T-helper 17 cell (primary cell): ENCODE measurements at places on chromosomes 6 and 20.

GRCh38 chr6:139736325-139736906 lies 362.0 kb upstream of the CITED2 start:
- DNase-seq: no peak

DNA sequence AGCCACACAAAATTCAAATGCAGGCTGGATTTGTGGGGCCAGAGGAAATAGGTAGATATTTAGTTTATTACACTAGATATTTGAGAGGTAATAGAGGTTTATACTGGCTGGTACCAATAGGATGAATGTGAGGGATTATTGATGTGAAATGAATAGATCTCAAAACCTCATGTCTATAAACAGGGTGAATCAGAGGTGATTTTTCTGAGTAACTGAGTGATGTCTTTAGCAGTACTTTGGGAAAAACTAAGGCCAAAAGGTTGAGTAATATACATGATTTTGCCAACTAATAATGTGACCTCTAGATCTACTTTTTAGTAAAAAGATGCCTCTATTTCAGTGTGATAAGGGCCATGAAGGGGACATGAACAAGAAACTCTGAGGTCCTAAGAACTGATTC lies 86.8 kb downstream of the HAO1 start:
- no peak for DNase-seq

DNA sequence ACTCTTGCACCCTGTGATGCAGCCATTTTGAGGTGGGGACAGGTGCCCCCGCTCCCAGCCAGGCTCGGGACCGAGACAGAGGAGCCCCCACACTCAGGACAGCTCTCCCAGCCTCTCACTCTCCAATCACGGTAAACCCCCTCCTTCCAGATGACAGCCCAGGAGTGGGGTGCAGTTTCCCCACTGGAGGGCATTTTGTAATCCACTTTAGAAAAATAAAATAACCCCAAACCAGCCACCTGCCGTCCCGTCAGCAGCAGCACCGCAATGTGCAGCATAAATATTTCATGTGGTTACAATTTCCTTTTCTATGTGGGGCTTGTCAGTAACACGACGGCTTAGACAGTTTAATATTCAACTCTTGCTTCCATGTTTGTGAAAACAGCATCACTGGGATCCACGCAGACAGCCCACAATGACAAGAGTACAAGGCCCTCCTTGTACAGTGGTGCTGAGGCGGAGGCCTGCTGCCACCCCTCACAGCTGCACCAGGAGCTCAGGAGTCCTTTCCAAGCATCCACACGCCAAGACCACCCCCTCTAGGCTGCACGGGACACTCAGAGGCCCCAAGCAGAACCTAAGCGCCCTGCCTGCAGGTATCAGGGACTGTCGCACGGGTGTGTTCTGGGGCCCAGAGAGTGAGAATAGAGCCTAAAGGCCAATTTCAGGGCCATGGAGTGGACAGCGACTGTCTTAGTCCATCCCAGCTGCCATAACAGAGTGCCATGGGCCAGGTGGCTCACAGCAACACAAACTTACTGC lies 116.7 kb downstream of the JPH2 start:
- peak; percentile 37 for DNase-seq

GRCh38 chr20:1469306-1469905 lies 2.8 kb upstream of the NSFL1C start:
- no peak for DNase-seq

GRCh38 chr20:48875233-48875913 lies 46.1 kb upstream of the ARFGEF2 start:
- DNase-seq: no peak

- no peak for DNase-seq
These were observed 131.8 kb upstream of the BEND3 start for GRCh38 chr6:107246972-107247615.

GRCh38 chr20:688809-689212 lies 13.2 kb upstream of the SCRT2 start:
- DNase-seq: no peak

- DNase-seq: no peak
These were observed 88.8 kb downstream of the YTHDF1 start for GRCh38 chr20:63126876-63127699.

GRCh38 chr6:53584726-53585125 lies 39.8 kb upstream of the GCLC start:
- no peak for DNase-seq

GRCh38 chr6:128836761-128837160 lies 46.2 kb upstream of the LAMA2 start:
- no peak for DNase-seq

GRCh38 chr6:155628306-155628705 lies 172.7 kb upstream of the NOX3 start:
- DNase-seq: no peak

DNA sequence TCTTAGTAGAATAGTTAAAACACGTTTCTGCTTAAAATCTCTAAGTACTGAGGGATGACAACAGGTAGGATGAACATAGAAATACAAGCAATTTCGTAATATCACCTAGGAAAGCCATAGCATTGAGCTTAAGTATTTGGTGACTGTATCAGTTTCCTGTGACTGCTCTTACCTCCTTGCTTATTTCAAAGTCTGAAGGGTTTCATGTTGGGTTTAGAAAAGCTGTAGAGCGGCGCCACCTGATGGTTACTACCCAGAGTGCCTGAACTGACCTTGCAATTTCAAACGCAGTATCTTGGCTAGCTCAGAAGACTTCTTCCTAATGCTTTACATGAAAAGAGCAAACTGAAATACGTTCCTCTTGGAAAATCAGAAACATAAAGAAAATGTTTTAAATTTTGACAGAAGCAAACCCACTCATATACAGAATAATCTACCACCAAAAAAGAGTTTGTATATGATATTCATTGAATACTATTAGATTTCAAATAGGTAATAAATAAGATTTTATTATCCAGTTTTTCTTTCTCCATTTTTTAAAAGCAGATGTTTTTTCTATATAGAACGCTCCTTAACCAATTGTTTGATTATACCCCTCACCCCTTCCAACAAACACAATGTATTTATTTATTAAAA lies 82.3 kb upstream of the RIPOR2 start:
- peak; percentile 65 for DNase-seq

GRCh38 chr6:162711376-162711775 lies 16.2 kb downstream of the PRKN start:
- DNase-seq: no peak

- peak; percentile 50 for DNase-seq
These were observed 161.8 kb upstream of the SCGN start for GRCh38 chr6:25490018-25490801.

GRCh38 chr6:142892254-142893021 lies 52.5 kb downstream of the HIVEP2 start:
- no peak for DNase-seq

GRCh38 chr6:134394208-134394607 lies 76.3 kb upstream of the SGK1 start:
- no peak for DNase-seq

DNA sequence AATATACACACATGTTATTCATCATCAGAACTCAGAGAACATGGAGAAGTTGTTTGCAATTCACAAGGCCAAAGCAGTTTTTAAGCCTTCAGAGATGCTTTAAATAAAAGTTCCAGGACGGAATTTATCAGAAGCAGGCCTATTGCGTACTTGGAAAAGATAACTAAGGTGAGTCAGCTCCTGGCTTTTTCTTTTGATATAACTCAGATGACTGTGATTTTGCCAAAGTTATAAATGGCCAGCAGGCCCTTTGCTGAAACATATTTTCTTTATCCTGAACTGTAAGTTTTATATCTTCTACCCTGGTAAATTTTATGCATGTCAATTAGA lies 55.0 kb upstream of the PLCB1 start:
- DNase-seq: no peak

DNA sequence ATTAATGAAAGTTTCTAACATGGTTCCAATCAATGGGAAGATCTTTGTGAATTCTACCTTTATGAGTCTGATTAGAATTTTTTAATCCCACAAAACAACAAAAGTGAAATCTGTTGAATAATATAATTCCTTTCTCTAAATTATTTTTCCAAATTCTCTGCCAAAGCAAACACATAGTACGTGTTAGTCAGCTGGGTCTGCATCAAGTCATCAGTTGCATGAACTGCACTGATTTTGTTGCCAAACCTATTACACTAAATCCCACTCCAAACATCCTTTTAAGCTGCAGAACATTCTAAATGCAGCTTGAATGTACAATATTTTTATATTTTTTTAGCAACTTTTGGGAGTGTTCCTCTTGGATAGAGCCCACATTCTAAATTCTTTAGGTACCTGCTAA lies 199.0 kb upstream of the HSF2 start:
- no peak for DNase-seq

GRCh38 chr6:126662966-126663365 lies 323.1 kb downstream of the CENPW start:
- no peak for DNase-seq

- DNase-seq: no peak
These were observed 1707.8 kb downstream of the GRIK2 start for GRCh38 chr6:103101267-103101666.

DNA sequence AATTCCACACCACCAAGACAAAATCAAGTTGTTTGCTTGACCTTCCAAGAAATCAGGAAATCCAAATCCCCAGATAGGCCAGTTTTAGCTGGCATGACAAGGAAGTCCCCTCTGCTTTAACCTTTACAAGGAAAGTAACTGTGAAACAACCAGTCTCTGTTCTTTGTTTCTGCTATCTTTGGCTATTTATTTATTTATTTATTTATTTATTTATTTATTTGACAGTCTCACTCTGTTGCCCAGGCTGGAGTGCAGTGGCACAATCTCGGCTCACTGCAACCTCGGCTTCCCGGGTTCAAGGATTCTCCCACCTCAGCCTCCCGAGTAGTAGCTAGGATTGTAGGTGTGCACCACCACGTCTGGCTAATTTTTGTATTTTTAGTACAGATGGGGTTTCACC lies 14.5 kb upstream of the GMNN start:
- no peak for DNase-seq

DNA sequence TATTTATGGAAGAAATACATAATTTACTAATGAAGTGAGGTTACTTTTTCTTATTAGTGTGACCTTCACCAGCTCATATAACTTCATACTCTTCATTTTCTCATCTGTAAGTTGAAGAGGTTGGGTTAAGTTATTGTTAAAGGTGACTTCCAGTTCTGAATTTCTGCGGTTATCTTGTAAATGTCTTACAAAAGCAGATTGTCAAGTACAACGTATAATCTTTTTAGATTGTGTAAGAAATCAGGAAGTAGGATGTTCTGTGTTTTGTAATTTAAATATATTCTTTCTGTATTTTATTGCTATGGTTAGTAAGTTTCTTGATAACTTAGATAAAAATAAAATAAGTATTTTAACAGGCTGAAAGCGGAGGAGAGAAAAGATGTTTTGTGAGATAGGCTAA lies 12.0 kb downstream of the WTAP start:
- DNase-seq: no peak

GRCh38 chr6:15780437-15780836 lies 117.6 kb upstream of the DTNBP1 start:
- no peak for DNase-seq

DNA sequence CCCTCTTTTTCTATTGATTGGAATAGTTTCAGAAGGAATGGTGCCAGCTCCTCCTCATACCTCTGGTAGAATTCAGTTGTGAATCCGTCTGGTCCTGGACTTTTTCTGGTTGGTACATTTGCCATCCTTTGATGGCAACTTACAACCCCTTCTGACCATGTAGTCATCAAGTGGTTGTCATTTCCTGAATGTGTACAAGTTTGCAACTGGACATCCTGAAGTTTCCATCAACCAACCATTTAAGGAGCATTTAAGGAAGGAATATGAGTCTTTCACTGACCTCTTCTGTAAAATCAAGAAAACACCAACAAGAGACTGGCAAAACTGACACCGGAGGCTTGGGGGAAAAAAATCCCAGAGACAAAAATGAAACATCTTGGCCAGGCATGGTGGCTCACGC lies 97.4 kb downstream of the RIN2 start:
- no peak for DNase-seq

DNA sequence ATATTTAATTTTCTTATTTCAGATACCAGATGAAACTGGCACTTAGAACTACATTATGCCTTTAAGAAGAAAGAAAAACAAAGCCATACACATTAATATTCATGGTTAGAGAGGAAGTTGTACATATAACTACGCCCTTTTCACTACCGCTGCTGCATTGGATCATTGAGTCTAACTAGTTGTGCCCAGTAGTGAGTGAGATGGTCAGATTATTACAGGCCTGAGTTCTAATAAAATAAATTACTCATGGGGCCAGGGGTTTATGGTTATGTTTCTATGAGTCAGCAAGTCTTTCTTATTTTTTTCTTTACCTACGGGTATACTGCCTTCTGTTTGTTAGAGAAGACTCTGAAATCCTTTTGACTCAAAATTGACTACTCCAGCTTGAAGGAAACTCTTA lies 11.5 kb downstream of the RIOK1 start:
- DNase-seq: no peak

DNA sequence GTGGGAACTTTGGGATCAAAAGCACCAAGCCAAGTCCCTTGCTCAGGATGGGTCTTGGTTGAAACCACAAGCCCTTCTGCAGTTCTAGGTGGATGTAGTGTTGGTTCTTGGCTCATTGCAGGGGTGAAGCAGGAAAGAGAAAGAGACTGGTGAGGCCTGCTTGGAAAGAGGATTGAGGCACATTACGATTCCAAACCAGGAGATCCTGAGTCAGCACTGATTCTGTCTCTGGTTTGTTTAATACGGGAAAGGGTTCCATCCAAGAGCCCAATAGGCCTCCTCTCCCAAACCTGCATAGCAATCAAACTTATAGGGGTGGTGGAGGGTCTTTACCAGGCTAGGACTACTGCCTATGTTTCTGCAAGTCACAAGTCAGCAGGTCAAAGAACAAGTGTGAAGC lies 24.3 kb downstream of the NSFL1C start:
- no peak for DNase-seq

DNA sequence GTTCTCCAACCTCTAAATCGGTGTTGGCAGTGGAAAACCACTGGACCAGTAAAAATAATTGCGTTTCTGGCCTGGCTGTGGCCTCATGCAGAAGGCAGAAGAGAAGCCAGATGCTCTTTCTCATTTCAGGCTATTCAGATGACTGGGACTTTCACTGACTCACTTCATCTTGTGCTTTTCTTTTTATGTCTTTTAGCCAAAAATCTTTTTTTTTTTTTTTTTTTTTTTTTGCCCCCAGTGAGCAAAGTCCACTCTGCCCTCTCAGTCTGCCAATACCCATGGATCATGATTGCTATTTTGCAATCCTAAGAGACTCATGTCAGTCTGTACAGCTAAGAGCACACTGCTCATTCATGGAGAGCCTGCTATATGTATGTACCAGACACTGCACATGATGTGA lies 962.5 kb downstream of the KIF16B start:
- DNase-seq: no peak

GRCh38 chr6:135228486-135228885 lies 47.4 kb downstream of the MYB start:
- DNase-seq: no peak
